ENCODE measurements at places on chromosomes 3 and 15. TPM values are rescaled to one million over a fixed set of nuclear protein-coding genes. Genes with fewer than 3 reads are reported as not detected.

GRCh38 chr15:58762285-58762684 lies 8.8 kb upstream of the MINDY2 start:
- no peak overlapping the region for H3K27ac ChIP-seq
- no peaks in the 10 kb centered on the region for H3K36me3 ChIP-seq

DNA sequence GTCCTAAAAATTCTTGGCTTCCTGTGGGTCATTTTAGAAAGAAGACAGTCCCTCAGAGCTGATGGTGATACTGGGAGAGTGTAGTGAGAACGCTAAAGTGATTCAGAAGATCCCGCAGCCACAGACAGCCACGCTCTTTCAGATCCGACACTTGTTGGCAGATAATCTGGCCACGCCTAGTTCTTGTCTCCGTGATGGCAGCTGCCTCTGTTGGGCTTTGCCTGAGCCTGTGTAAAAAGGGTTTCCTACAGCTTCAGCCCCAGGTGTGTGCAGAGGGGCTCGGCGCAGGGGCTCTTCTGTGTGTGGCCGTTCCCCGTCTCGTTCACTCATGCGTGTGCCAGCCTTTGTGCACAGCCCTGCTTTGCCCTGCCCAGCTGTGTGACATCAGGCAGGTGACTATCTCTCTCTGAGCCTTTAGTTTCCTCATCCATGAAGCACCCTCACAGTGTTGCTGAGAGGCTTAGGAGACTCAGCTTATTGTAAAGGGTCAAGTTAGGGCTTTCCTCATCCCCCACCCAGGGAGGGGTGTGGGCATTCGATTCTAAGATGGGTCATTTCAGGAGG lies 6.3 kb downstream of the IRAK2 start:
- no peak for ATAC-seq
- no peak overlapping the region for H3K27ac ChIP-seq
- H3K27me3 ChIP-seq = no peaks in the 10 kb centered on the region
- no peak overlapping the region for H3K4me3 ChIP-seq
- peaks cover 10% of the 10 kb centered on the region for H3K4me1 ChIP-seq
- peaks cover 8% of the 10 kb centered on the region for H3K36me3 ChIP-seq

- no peaks in the 10 kb centered on the region for H3K4me1 ChIP-seq
- H3K27ac ChIP-seq = no peak overlapping the region
- no peaks in the 10 kb centered on the region for H3K36me3 ChIP-seq
- ATAC-seq = no peak
Observed at GRCh38 chr15:66153549-66154415, 99.8 kb downstream of the MEGF11 start.

Gene CCR9
- 0.19 TPM for total RNA-seq

Gene CGNL1
- not detected for total RNA-seq
